Stimulated activated CD4-positive, alpha-beta T cell treated with anti-CD3 and anti-CD28 coated beads, TNF-alpha, amount 100 ng/mL, for 48 hours (primary cell): ENCODE measurements at places on chromosomes 6 and 20.

DNA sequence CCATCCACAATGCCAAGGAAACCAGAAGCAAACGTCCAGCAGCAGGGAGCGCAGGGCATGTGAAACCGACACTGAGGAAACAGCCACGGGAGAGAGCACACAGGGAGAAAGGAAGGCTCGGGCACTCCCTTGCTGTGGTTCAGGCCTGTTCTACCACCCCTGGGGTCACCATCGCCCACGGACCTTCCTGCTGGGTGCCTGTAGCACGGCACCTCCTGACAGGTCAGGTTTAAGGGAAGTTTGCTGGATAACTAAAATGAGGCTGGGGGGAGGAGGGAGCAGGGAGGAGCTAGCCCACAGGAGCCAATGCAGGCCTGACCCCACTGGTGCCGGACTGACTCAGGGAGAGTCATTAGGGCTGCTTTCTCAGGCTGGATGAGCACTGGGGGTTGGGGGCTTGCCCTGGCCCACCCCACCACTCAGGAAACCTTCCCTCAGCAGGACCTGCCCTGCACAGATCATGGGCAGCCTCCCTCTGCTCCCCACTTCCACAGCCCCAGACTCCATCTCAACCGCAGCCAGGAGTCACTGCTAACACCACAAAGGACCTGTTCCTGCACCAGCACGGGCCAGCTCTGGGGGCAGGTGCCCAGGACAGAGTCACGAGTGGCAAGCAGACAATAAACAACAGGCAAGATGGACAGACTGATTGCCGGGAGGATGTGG lies 2.3 kb downstream of the UCKL1 start:
- no peak for DNase-seq

GRCh38 chr6:164216368-164216767 lies 801.9 kb downstream of the QKI start:
- no peak for DNase-seq

DNA sequence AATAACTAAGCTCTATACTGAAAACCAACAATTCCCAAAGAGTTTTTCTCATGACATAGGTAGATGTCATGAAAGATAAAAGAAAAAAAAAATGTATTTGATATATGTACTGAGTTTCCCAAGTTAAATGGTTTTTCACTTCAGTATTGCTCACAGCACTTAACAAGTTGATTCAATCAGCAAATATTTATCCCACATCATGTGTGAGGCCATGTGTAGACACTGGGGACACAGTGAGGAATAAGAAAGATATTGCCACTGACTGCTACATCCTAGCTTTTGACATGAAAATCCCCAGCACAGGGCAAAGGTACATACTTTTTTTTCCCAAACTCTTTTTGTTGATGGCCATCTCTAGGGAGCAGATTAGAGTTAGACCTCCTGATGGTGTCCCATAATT lies 25.3 kb downstream of the SPTLC3 start:
- no peak for DNase-seq

DNA sequence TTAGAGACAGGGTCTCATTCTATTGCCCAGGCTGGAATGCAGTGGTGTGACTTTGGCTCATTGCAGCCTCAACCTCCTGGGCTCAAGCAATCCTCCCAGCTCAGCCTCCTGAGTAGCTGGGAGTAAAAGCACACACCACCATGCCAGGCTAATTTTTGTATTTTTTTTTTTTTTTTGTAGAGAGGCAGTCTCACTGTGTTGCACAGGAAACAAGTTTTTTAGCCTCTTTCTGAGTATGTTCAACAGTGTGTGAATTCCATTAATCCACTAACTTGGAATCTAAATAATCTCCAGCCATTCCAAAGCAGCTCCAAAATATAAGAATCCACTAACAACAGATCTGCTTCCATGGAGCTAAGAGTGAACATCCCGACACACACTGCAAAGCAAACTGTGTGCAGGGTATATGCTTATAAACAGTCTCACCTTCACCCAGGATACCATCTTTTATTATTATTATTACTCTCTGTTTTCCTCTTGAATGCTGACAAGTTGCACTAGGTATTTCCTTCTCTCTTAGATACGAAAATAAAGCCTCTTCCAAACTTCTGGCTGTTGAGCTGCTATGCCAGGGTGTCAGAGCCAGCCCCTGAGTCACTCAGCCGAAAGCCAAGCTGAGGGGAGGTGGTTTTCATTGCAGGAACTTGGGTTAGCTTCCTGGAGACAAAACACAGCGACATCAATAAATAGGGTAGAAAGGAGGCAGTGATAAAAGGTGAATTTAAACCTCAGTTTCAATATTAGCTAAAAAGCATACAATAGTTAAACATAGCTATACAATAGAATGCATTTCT lies 264.9 kb downstream of the HIVEP2 start:
- no peak for DNase-seq

GRCh38 chr6:409370-409972 lies 17.9 kb downstream of the IRF4 start:
- DNase-seq: no peak

DNA sequence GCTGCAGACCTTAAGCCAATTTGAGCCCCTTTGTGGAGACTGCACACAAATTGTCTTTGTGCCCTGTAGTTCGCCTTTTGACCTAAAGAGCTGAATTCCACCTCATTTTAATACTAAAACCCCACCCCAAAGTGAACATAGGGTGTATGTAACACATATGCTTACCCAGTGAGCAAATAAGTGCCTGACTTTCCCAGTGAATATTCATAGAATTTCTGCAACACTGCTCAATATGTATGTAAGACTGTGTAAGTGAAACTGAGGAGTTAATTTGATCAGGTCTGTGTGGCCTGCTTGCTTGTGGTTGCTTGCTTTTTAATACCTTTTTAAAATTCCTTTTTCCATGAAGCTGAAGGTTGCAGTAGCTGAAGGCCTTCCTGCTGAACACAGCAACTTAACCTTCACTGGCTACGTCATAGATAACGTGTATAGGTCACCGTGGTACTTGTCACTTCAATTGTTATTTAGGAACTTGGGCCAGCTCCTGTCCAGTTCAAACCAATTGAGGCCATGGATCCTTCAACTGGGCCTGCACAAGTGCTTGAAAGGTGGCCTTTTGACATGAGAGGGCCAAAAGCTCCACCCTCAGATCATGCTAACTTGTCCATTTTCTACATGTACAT lies 131.7 kb upstream of the BTBD3 start:
- DNase-seq: no peak

GRCh38 chr6:21137700-21138335 lies 455.7 kb upstream of the SOX4 start:
- DNase-seq: no peak

- no peak for DNase-seq
Measured at GRCh38 chr6:14439419-14439818, 321.8 kb downstream of the CD83 start.

DNA sequence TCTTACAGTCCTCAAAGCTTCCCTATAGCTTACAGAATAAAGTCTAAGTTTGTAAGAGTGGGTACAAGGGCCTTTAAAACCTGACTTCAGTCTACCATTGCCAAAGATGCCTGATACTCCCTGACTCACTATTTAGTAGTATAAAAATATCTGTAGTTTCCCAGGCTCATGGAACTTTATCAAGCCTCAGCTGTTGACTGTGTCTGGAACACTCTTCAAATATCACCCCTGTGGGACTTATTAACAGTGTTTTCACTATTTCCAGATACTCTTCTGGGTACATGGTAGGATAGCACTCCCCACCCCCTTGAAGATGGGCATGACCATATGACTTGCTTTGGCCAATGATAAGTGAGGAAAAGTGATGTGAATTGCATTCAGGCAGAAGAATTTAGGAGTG lies 105.3 kb upstream of the TENT5A start:
- DNase-seq: no peak

GRCh38 chr6:153373869-153374268 lies 242.8 kb upstream of the RGS17 start:
- no peak for DNase-seq

DNA sequence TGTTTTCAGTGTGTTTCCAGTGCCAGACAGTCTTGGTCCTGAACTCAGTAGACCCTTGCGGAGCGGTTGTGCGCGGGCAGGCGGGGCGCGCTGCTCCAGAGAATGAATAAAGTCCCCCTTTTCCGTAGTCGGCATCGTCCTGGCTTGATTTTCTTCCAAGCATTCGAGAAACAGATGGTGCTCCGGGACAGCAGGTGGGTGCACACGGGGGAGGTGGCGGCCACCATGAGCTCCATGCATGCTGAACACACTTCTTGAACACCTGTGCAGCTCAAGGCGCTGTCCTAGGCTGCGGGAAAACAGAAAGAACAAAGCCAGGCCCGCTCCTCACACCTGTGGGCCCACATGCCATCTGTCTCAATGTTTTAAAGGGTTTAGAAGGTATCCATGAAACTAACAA lies 125.2 kb downstream of the TAF4 start:
- no peak for DNase-seq
